ENCODE measurements at places on chromosomes 11 and 22.
A peak's percentile ranks its signal among the peaks of the same experiment; 100 is the strongest.

- no peaks in the 10 kb centered on the region for H3K27me3 ChIP-seq
- H3K4me1 ChIP-seq, result peaks cover 7% of the 10 kb centered on the region
- no peak for DNase-seq
- H3K4me3 ChIP-seq, result no peak overlapping the region
Measured at GRCh38 chr11:102760344-102761035, 19.9 kb downstream of the MMP10 start.

DNA sequence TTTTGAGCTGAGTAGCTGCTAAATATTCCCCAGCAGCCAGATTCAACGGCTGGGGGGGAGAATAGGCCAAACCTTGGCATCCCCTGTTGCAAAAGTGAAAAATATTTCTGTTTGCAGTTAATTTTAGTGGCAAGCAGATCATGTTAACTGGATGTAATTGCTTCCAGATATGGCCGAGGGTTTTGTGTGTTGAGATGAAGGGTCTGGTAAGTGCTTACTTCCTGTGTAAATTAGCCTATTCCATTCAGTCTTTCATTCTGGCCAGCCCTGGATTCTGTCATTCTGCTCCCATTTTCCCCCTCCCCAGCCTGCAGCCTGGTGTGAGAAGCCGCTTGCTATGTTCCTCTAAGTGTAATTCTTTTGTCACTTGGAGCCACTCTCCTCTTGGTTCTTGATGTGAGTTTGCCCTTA is 17.4 kb downstream of the ZBTB16 start:
- peak overlapping the region; percentile 66 for H3K27ac ChIP-seq
- no peaks in the 10 kb centered on the region for H3K36me3 ChIP-seq

DNA sequence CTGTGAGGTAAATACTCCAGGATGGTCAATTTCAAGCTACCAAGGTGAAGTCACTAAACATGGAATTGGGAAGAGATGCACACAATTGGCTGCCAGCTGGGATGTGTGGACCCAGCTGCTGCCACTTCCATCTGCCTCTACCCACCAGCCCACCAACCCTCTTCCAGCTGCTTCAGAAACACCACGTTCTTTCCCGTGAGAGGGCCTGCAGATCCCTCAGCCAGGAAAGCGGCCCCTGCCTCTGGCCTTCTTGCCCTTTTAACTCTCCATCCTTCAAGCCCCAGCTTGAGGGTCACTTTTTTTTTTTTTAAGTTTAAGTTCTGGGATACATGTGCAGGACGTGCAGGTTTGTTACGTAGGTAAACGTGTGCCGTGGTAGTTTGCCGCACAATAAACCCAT is 20.0 kb downstream of the PRG3 start:
- no peak overlapping the region for H3K4me3 ChIP-seq
- no peak for DNase-seq

DNA sequence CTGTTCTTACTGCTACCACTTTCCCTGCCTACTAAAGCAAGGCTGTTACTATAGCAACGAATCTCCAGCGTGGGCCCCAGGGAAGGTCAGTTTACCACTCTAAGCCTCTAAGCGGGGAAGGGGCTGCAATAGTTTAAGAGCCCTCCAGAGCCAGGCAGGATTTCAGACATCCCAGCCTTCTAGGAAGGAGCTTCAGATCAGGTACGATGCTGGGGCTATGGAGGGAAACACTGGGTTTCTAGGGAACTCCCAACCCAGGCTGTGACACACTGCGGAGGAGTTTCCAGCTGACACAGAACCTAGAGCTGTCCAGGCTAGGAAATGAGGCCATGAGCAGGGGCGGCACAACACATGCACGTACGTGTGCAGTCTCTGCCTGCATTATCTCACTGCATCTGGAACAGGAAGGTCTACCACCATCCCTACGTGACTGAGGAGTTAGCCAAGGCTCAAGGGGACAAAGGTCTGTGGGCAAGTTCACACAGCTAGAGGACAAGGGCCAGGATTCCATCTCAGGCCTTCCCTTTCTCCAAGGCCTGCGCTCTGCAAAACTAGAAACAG is 20.4 kb downstream of the HPS4 start:
- H3K36me3 ChIP-seq, result no peaks in the 10 kb centered on the region
- H3K4me1 ChIP-seq, result no peaks in the 10 kb centered on the region
- DNase-seq, result no peak
- no peak overlapping the region for H3K4me3 ChIP-seq

- peaks cover 4% of the 10 kb centered on the region for H3K4me1 ChIP-seq
- H3K4me3 ChIP-seq, result no peak overlapping the region
- no peak for DNase-seq
Measured at GRCh38 chr22:17835256-17835655, 61.0 kb upstream of the BID start.

DNA sequence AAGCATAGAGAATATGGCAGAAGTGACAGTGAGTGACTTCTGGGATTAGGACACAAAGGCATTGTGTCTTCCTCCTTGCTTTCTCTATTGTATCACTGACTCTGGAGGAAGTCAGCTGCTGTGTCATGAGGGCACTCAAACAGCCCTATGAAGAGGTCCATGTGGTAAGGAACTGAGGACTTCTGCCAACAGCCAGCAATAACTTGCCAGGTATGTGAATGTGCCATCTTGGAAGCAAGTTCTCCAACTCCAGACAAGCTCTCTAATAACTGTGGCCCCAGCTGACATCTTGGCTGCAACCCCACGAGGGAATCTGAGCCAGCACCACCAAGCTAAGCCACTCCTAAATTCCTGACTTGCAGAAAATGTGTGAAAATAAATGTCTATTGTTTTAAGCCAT is 83.6 kb upstream of the ZBED5 start:
- no peaks in the 10 kb centered on the region for H3K27me3 ChIP-seq
- no peak overlapping the region for H3K27ac ChIP-seq
- peaks cover 10% of the 10 kb centered on the region for H3K4me1 ChIP-seq
- no peak overlapping the region for H3K4me3 ChIP-seq
- no peaks in the 10 kb centered on the region for H3K36me3 ChIP-seq

GRCh38 chr22:27610863-27611786 is 190.4 kb downstream of the MN1 start:
- no peaks in the 10 kb centered on the region for H3K36me3 ChIP-seq
- H3K27ac ChIP-seq, result no peak overlapping the region
- H3K4me3 ChIP-seq, result no peak overlapping the region
- peaks cover 4% of the 10 kb centered on the region for H3K4me1 ChIP-seq
- no peak for DNase-seq
- H3K27me3 ChIP-seq, result peaks cover 56% of the 10 kb centered on the region

GRCh38 chr11:123211981-123212380 is 16.9 kb upstream of the CLMP start:
- peak overlapping the region; percentile 52 for H3K27ac ChIP-seq
- no peak for DNase-seq
- H3K36me3 ChIP-seq, result no peaks in the 10 kb centered on the region
- H3K27me3 ChIP-seq, result no peaks in the 10 kb centered on the region

- no peaks in the 10 kb centered on the region for H3K27me3 ChIP-seq
- H3K27ac ChIP-seq, result no peak overlapping the region
- no peaks in the 10 kb centered on the region for H3K36me3 ChIP-seq
- DNase-seq, result no peak
- H3K4me1 ChIP-seq, result no peaks in the 10 kb centered on the region
Measured at GRCh38 chr11:78925387-78925786, 350.7 kb upstream of the NARS2 start.

DNA sequence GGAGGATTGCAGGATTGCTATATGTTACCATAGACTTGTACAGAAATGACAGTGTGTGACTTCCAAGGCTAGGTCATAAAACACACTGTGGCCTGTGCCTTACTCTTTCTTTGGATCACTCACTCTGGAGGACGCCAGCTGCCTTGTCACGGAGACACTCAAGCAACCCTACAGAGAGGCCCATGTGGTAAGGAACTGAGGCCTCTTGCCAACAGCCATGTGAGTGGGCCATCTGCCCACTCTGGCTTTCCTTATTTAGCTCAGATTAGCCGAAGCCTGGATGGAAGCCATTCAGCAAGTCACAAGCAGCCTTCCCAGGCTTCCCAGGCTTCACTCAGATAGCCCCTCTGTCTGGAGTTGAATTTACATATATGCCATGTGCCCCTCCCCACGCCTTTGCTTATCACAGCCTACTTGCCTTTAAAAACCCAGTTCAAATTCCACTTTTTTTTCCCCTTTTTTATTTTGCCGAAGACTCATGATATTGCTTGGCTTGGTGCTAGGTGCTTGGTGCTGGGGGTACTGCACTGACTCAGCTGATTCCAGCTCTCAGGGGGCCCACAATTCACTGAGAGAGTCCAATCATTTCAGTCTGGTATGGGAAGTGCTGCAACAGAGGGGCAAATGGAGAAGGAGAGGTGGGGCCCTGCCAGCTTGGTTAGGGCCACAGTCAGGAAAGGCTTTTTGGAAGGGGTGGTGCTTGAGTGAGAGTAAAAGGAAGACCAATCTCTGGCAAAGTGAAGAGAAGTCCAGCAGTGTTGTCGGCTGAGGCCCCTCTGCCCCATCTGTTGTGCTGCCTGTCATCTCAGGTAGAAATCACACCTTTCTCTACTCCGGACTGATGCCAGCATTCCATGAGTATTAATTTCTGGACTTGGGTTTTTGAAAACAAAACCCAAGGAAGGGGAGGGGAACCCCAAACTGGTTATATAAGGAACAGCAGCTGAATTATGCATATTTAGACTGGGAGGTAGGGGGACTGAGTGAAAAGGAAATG is 14.5 kb upstream of the P4HA3 start:
- H3K36me3 ChIP-seq, result no peaks in the 10 kb centered on the region
- no peak overlapping the region for H3K27ac ChIP-seq
- no peaks in the 10 kb centered on the region for H3K27me3 ChIP-seq
- H3K4me3 ChIP-seq, result no peak overlapping the region
- peak; percentile 55 for DNase-seq

- H3K4me3 ChIP-seq, result no peak overlapping the region
- no peak overlapping the region for H3K27ac ChIP-seq
- H3K4me1 ChIP-seq, result no peaks in the 10 kb centered on the region
- H3K36me3 ChIP-seq, result no peaks in the 10 kb centered on the region
Measured at GRCh38 chr11:12029738-12030363, 21.4 kb upstream of the DKK3 start.

DNA sequence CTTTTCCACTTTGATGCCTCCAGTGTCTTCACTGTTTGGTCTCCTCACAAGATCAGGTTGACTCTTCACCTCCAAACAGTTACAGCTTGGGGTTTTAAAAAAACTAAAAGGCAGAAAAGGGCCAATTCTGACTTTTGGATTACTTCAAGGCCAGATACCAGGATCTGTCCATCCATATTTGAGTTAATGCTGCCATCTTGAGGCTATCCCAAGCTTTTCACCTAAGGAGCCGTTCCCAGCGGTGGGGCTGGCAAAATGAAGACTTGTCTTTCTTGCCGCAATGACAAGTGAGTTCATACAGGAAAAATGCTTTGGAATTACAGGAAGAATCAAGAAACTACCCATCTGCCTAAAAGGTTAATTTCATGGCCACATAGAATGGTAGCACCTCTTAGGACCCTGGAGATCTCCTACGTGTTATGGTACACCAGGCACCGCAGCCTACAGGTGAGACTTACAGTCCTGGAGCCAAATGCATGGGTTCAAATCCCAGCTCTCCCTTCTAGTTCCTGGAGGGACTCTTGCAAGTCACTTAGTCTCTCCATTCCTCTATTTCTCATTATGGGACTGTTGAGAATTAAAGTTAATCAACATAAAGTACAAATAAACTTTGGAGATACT is 6.0 kb upstream of the OR5B21 start:
- H3K4me1 ChIP-seq, result no peaks in the 10 kb centered on the region
- peak; percentile 14 for DNase-seq
- H3K27me3 ChIP-seq, result peaks cover 4% of the 10 kb centered on the region
- H3K27ac ChIP-seq, result no peak overlapping the region
- no peaks in the 10 kb centered on the region for H3K36me3 ChIP-seq

DNA sequence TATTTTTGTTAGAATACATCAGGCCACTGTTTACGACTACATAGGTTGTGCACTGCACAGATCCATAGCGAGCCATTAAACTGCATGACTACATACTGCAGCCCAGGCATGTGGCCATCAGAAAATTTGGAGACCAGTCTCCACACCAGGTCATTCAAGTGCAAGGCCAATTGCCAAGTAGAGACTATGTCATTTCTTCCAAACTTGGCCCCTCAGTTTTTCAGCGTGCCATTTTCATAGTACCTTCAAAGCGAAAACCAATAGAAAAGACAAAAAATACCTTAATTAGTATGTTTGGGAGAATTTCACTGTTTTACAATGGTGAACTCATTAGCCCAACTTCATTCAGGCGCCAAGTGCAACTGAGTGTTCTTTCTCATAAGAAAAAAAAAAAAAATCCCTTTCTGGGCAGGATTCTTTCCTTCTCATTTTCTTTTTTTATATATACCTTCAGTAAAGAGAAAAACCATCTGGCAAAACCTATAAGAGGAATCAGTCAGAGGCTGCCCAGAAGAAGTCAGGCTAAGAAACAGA is 30.4 kb downstream of the PAMR1 start:
- H3K36me3 ChIP-seq, result no peaks in the 10 kb centered on the region
- no peaks in the 10 kb centered on the region for H3K4me1 ChIP-seq
- no peak overlapping the region for H3K4me3 ChIP-seq
- no peaks in the 10 kb centered on the region for H3K27me3 ChIP-seq

- H3K4me3 ChIP-seq, result no peak overlapping the region
- no peaks in the 10 kb centered on the region for H3K36me3 ChIP-seq
- no peak for DNase-seq
- no peak overlapping the region for H3K27ac ChIP-seq
Measured at GRCh38 chr11:30326906-30327305, 4.0 kb downstream of the ARL14EP start.

DNA sequence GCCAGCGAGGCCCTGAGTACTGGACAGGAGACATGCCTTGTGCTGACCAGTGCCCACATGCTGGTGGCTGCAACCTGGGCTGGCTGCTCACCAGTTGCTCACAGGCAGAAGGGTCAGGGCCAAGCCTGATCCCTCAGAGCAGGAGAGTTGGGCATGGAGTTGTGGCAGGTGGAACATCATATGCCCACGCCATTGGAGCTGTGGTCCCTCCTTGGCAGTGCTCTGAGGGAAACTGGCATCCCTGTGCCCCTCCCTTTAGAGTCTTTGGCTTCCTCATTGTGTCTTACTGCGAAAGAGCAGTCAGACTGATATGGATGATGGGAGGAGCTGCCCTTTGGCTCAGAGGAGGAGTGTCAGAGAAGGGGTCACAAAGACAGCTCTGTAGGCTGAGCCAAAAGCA is 3.1 kb upstream of the MYEOV start:
- no peaks in the 10 kb centered on the region for H3K36me3 ChIP-seq
- peak; percentile 58 for DNase-seq
- peak overlapping the region; percentile 27 for H3K27ac ChIP-seq
- no peak overlapping the region for H3K4me3 ChIP-seq
- H3K4me1 ChIP-seq, result peaks cover 53% of the 10 kb centered on the region
- H3K27me3 ChIP-seq, result no peaks in the 10 kb centered on the region

DNA sequence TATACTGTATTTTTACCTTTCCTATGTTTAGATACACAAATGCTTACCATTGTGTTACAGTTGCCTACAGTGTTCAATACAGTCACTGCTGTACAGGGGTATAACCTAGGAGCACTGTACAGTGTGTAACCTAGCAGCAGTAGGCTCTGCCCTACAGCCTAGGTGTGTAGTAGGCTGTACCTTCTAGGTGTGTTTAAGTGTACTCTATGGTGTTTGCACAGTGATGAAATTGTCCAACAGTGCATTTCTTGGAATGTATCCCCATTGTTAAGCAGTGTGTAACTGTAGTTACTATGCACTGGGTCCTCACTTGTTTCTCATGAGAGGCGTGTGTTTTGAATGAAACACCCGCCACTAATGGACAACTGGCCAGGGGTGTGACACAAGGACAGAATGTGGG is 269.0 kb downstream of the OPCML start:
- DNase-seq, result no peak
- no peaks in the 10 kb centered on the region for H3K4me1 ChIP-seq
- H3K27ac ChIP-seq, result no peak overlapping the region
- H3K27me3 ChIP-seq, result no peaks in the 10 kb centered on the region
- no peaks in the 10 kb centered on the region for H3K36me3 ChIP-seq
- H3K4me3 ChIP-seq, result no peak overlapping the region

GRCh38 chr11:65919573-65920371 is 546 bp downstream of the DRAP1 start:
- peak; percentile 55 for DNase-seq
- peak overlapping the region; percentile 98 for H3K4me3 ChIP-seq
- H3K4me1 ChIP-seq, result peaks cover 44% of the 10 kb centered on the region
- H3K36me3 ChIP-seq, result no peaks in the 10 kb centered on the region
- peak overlapping the region; percentile 94 for H3K27ac ChIP-seq
- no peaks in the 10 kb centered on the region for H3K27me3 ChIP-seq

Data from transverse colon (tissue), 4 donors.